Mesendoderm (in vitro differentiated cells): ENCODE measurements at places on chromosomes 11 and 22.

GRCh38 chr11:79663017-79663416 is 222.2 kb upstream of the TENM4 start:
- no peak for DNase-seq

GRCh38 chr11:11841116-11841722 is 553 bp upstream of the USP47 start:
- no peak for DNase-seq

DNA sequence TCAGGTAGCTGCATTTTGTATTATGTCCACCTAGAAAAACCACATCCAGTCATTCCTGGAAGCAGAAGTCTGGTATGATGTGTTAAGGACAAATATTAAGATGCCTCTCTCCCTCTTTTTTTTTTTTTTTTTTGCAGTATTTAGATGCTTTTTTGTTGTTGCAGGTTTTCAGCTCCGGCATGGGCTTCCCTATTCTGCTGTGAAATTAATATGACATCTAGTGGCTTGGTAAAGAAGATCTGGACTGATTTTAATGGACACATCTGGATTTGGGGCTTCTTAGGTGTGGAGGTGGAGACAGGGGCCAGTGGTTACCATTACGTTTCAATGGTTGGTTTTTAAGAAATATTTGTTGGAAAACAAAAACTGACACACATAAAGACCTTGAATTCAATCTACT is 47.5 kb upstream of the RASSF10 start:
- no peak for DNase-seq

GRCh38 chr11:12783765-12784164 is 109.5 kb downstream of the TEAD1 start:
- no peak for DNase-seq

GRCh38 chr11:129998905-129999304 is 3.7 kb downstream of the PRDM10 start:
- no peak for DNase-seq

DNA sequence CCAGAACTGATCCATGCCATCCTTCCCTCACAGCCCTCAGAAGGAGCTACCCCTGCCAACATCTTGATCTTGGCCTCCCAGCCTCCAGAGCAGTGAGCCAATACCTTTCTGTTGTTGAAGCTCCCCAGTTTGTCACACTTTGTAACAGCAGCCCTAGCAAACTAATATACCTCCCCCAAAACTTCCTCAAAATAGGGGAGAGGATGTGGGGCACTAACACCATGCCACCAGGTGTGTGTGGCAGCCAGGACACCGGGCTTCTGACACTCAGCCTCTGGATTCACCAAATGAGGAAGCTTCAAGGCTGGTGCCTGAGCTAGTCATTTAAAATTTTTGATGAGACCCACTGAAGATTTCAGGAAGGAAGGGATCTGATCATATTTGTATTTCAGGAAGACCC is 84.9 kb downstream of the CSNK2A3 start:
- DNase-seq = no peak

DNA sequence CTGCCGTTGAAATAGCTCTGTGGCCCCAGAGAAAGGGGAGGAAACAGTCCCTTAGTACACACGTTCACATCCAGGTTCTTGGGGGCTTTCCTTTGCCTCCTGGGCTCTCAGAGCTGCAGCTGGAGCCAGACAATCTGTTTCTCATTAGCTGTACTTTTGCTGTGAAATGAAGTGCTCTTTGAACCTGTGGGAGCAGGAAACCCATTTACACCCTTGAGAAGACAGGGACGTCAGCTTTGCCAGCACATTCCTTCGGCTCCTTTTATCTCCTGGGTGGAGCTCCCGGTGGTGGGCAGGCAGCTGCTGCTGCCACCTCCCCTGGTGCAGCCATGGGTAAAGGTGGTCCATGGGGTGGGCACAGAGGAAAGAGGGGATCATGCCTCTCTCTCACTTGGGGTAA is 80.6 kb upstream of the TIMP3 start:
- peak; percentile 41 for DNase-seq

DNA sequence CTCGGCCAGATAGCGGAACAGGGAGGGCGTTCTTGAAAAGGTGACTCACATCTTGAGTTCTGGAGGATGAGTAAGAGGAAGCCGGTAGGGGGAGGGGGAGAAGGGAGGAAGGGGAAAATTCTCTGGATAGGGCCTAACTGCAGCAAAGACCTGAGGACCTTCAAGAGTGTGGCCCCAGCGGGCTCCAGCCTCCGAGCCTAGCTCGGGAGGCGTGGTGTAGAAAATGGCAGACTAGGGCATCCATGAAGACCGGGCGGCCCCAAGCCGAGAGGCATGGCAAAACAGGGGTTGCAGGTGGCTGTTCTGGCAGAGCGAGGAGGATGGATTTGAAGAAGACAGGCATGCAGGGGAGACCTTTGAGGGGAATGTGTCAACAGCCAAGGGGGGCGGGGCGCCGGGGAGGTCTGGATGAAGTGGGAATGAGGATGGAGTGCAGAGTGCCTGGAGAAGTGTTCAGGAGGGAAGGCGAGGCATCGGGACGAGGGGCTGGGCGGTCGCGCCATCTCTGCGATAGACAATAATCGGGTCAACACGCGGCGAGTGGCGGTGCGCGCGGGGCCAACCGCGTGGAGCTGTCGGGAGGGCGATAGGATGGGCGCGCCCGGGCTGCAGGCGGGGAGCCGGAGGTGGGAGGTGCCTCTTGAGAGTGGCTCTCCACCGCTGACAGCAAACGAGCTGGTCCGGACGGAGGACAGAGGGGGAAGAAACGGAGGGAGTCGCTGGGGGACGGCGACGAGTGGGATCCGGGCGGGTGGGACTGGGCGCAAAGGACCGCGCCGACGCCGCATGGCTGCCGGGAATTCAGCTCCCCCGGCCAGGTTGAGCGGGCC is 40.0 kb upstream of the CREB3L1 start:
- peak; percentile 95 for DNase-seq

DNA sequence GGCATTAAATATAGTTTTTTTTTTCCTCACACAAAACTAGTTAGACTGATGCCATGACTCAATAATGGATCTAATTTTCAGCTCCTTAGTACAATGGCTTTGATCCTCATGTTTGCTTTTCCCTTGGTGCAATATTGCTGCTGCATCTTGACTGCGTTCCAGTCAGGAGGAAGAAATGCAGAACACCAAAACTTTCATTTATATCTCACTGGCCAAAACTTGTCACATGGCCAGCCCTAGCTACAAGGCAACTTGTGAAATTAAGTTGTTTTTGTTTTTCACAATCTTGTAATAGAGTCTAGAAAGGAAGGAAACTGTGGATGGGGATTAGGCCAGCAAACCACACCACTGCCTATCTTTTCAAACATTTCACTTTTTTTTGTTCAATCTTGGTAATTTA is 36.7 kb downstream of the SMC1B start:
- DNase-seq = no peak

- peak; percentile 46 for DNase-seq
Measured at GRCh38 chr22:38700270-38700788, 414 bp downstream of the JOSD1 start.

- DNase-seq = no peak
Measured at GRCh38 chr11:134150195-134150903, 73.4 kb downstream of the NCAPD3 start.

- peak; percentile 44 for DNase-seq
Measured at GRCh38 chr22:43094085-43094484, 4.9 kb upstream of the TTLL1 start.

DNA sequence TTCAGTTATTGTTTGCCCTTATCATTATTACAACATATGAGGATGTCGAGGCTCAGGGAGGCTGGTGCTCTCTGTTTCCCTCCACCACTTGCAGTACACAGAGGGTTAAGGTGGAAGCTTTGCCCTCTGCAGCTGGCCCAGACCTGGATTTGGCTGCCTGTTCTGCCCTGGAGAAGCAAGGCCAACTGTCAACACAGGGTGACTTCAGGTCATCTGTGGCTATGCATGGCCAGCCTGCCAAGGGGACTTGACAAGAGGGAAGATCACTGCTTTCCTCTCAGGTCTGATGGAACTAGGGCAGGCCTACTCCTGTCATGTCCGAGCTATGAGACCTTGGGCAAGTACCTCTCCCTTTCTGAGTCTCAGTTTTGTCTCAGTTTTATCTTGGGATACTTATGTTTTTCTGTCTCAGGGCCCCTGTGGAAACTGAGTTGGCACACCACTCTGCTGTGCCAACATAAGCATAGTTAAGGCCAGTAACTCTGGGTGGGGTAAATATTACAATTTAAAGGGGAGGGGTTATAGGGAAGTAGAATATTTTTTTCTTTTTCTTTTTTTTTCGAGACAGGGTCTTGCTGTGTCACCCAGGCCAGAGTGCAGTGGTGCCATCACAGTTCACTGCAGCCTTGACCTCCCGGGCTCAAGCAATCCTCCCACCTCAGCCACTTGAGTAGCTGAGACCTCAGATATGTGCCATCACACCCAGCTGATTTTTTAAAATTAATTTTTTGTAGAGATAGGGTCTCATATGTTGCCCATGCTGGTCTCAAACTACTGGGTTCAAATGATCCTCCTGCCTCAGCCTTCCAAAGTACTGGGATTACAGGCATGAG is 2.4 kb upstream of the THRSP start:
- DNase-seq = no peak

DNA sequence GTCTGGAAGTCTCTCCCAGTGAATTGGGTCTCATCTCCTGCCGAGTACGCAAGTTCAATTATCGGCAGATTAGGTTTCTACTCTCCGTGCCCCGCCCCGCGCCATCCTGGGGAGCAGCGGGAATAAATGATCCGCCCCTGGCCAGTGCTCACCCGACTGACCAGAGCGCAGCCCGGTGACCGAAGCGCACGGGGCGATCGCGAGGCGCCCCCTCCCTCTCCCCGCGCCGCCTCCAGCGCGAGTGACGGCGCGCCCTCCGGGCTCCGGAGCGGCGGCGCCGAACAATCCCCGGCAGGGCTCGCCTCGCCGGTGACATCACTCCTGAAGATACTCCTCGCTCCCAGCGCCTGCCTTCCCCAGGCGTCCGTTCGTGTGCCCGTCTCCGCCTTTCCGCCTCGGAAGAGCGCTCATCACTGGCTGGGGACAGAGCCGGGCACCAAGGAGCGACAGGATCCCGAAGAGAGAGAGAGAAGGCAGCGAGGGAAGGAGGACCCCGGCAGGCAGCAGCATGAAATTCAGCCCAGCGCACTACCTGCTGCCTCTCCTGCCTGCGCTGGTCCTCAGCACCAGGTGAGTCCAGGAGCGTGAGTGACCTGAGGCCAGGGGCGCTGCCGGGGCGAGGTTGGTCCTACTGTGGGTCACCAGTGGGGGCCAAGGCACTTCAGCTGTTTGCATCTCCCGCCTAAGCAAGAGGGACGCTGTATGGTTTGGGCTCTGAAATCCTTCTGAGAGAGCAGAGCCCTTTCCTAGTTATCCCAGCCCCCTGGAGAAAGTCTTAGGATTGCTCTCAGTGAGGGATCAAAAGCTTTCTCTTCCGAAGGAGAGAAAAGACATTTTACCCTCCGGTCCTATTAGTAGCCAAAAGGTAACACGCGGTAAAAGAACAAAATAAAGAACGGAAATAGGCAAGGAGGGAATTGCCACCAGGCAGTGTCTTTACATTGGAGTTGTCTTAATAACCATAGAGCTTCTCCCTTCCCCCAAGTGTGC is at the start of gene LUZP2:
Gene LUZP2 (plus strand): TSS at position 318 of the 990 bp plus-strand sequence.
- DNase-seq = peak; percentile 90

DNA sequence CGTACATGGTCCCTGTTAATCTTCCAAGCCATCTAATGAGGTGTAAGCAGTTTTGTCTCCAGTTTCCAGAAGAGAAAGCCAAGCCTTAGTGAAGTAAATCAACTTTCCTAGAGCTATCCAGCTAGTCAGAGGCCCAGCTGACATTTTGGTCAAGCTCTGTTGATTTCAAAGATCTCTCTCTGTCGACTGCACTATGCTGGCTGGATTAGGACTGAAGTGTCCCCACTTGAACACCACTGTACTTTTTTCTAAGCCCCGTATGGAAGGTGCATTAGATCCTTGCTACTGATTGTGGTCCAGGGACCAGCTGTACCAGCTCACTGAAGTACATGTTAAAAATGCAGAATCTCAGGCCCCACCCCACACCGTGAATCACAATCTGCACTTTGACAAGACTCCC is 176.5 kb upstream of the NAV2 start:
- no peak for DNase-seq

GRCh38 chr11:68408512-68408911 is 52.0 kb upstream of the PPP6R3 start:
- DNase-seq = no peak

GRCh38 chr11:10807493-10808234 is 1.1 kb downstream of the EIF4G2 start:
- peak; percentile 58 for DNase-seq

GRCh38 chr11:65650547-65651338 is 12.0 kb downstream of the RELA start:
- peak; percentile 21 for DNase-seq

- DNase-seq = no peak
Measured at GRCh38 chr11:28757725-28758515, 649.7 kb downstream of the METTL15 start.

- DNase-seq = no peak
Measured at GRCh38 chr11:125176866-125177265, 12.3 kb downstream of the PKNOX2 start.

DNA sequence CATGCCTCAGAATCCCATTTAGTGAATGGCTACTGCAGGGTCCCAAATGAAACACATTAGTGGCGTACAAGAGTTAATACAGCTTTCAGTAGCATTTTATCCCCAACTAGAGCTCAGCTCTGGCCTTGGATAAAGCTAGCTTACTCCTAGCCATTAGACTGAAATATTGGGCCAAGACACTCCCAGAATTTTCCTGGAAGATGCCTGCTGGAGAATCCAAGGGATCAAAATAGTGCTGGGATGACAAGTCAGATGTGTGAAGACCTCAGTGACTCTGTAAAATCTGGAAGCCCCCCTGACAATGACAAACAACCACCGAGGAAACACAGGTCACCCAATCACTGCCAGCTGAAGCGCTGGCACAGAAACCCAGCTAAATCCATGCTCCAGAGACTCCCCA is 303.1 kb upstream of the SORL1-AS1 start:
- no peak for DNase-seq

DNA sequence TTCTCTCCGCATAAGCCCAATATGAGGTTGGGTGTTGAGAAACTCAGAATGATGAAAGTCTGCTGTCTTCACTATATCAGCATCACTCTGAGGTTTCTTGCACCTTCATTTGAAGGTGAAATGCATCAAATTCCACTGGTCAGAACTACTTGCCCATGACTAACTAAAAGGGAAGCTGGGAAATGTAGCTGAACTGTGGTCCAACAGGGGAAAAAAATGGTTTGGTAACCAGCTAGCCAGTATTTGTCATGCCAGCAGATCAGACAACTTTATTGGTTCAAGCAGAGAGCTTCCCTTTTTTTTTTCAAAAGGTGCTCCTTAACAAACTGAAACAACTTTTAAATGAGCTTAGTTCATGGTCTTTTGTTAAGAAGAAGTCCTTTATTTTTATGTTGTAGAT is 14.2 kb upstream of the PIK3C2A start:
- DNase-seq = peak; percentile 6

- no peak for DNase-seq
Measured at GRCh38 chr11:115926138-115926537, 421.9 kb upstream of the CADM1 start.

- no peak for DNase-seq
Measured at GRCh38 chr11:107669191-107669740, 42.6 kb downstream of the SLN start.

DNA sequence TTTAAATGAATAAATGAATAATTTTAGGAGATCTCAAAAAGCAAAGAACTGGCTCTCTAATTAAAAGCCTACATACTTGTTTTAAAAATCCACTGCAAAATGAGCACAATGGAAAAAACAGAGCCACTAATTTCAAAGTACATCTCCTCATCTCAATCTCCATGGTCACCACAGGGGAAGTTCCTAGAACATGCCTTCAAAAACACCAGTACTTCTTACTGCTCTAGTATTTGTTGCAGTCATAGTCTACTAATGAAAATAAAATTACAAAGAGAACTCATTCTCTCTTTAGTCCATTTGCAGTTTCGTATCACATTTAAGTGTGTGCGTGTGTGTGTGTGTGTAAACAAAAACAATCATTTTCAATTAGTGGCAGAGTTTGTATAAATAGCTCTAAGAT is 54.0 kb downstream of the PIK3C2A start:
- no peak for DNase-seq
